Stimulated activated effector memory CD8-positive, alpha-beta T cell treated with anti-CD3 and anti-CD28 coated beads, Interleukin-12 subunit alpha, Interleukin-12 subunit beta, amount 100 ng/mL, for 72 hours (primary cell): ENCODE measurements at places on chromosomes 11 and 22.

DNA sequence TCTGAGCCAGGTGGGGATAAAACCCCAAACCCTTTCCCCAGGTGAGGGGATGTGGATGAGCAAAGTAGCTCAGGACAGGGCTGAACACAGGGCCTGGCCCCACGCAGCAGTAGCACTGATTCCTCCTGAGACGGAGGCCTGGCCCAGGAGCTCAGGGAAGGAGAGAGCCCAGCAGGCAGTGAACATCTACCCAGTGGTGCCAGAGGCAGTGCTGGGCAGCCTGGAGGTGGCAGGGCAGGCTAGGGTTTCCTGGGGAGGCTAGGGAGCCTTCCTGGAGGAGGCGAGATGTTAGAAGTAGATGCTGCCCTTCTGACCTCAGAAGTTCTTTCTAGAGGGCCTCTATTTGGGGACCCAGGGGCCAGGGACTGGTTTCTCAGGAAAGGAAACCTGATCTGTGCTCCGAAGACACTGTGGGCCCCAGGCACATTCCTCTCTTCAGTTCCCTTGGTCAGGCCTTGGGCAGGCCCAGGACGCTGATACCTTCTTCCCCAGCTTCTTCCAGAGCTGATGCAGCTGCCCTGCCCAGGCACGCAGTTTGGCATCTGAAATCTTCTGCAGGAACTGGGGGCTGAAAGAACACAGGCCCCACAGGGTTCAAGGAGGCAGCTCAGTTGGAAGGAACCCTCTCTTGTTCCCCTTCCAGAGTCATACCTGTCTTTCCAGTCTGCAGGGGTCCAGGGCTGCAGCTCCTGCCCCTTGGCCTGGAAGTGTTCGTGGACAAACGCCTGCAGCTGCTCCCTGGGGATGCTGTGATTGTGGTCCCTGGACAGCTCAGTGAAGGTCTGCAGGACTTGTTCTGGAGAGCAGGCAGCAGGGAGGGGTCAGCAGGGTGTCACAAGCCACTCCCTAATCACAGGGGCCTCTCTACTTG is 16.8 kb downstream of the TREH start:
- DNase-seq, result no peak

DNA sequence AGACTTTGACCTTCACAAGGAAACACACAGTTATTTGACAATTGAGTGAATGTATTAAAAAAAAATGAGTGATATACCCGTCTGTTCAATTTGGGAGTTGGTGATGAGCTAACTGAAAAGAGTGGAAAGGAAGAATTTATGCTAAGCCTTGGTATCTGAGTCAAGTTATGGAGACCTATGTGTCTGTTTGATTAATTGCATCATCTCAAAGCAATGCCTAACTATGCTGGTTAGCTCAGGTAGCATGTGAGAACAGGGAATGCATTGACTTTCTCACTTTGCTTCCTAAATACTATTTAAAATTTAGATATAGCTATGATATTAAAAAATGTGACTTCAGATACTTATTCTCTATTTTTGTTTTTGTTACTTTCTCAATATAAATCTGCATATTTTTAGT is 110.5 kb downstream of the DDX10 start:
- no peak for DNase-seq

DNA sequence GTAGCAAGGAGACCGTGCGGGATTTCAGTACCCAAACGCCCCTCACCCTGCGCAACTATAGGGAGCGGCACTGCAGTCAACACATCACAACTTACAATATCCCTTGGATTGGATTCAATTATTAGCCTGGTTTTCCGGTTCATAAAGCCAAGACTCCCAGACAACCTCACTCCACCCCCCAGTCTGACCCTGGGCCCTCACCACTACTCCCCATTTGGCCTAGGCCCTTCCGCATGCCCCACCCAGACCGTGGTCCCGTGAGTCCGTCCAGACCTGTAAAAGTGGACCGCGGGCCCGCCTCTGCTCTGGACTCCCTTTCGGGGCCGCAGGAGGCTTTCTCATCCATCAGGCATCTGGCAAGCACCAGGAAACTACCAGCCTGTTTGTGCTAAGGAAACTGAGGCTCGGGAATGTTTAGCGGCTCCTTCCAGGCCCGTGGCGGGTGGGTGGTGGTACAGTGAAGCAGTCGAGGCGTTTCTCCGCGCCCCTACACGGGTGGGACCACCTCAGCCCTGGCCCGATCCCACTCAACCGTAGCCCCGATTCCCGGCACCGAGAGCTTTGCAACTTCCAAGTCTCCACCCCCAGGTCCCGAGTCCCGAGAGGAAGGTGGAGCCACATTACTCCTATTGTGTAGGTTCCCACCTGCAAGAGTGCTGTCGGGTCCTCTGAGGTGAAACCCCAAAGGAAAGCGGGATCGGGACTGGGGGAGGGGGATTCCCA is 679 bp upstream of the DPP3 start:
- no peak for DNase-seq

- no peak for DNase-seq
These were observed 118.8 kb upstream of the VPREB1 start for GRCh38 chr22:22125579-22126468.

DNA sequence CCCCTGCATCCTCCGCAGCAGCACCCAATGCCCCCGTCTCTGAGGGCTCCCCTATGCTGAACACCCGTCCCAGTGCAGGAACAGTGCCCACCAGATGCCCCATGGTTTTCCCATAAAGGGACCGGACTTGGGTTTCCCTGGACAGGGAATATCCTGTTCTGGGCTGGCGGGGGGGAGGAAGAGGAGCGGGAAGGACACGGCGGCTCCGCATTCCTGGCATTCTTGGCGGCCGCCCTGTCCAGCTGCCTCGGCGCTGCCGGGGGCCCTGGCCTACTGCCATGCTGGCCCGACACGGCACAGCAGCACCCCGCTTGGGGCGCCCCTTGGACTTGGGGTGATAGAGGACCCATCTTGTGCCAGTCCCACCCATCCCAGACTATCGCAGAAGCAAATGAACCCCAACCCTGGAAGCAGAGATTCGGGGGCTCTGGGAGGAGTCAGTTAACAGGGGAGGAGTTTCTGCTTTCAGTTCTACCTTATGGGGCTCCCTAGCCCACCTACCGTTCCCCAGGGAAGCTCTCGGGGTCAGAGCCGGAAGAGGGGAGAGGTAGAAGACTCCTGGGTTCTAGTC is 23.7 kb upstream of the CBX7 start:
- no peak for DNase-seq

GRCh38 chr22:32999039-32999815 is 59.0 kb downstream of the SYN3 start:
- DNase-seq, result no peak

- no peak for DNase-seq
These were observed 17.5 kb downstream of the OR52E5 start for GRCh38 chr11:5910540-5910939.
